ENCODE measurements at places on chromosomes 3 and 15.

GRCh38 chr3:45479621-45480035 is 91.3 kb downstream of the LARS2 start:
- no peak for DNase-seq

GRCh38 chr3:152682477-152682876 is 152.5 kb upstream of the P2RY1 start:
- DNase-seq, result no peak

- DNase-seq, result no peak
These were observed 8.5 kb downstream of the TBC1D2B start for GRCh38 chr15:78069052-78069414.

DNA sequence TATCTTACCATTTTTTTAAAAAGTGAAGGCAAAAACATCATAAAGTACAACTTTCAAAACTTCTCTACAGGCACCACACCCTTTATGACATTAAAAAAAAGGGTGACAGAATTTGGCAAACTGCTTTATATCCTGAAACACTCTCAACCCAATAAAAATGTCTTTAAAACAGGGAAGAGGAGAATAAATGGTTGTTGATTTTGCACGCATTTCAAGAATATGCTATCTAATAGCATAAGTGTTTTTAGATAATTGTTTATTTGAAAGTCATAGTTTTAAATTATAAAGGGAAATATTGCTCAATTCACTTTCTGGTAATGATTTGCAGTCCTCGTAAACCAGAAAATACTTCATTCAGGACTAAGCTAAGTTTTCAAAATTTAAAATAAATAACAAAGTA is 1.7 kb upstream of the PCOLCE2 start:
- no peak for DNase-seq

GRCh38 chr3:155106119-155106518 is 26.0 kb downstream of the MME start:
- no peak for DNase-seq

DNA sequence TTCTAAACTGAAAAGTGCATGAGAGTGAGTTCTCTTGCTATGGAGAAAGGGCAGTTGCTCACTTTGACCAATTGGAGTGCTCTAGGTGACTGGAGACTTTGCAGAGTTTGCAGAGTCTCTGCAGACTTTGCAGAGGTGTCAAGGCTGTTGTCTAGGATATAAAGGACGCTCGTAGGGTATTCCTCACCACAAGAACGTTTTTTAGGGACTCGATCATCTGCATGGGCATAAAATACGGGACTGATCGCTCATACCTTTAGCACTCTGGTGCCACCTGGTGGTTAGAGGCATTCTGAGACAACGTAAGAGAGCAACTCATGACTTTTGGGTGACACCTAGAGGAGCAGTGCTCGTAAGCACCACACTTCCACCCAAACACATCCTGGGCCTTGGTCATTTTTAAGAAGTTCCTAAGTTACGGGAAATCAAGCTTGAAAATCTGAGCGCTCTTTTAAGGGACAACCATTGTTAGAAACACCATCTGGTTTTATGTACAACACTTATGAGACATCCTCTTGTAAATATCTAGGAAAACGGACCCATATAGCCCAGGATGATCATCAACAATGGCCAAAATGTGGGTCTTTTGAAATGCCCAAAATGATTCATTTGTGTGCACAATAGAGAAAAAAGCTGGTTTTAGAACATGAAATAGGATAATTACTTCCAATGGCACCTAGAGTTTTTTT is 51.6 kb upstream of the XCR1 start:
- peak; percentile 91 for DNase-seq

- no peak for DNase-seq
These were observed 5.9 kb downstream of the ZBTB20 start for GRCh38 chr3:115141033-115141757.

DNA sequence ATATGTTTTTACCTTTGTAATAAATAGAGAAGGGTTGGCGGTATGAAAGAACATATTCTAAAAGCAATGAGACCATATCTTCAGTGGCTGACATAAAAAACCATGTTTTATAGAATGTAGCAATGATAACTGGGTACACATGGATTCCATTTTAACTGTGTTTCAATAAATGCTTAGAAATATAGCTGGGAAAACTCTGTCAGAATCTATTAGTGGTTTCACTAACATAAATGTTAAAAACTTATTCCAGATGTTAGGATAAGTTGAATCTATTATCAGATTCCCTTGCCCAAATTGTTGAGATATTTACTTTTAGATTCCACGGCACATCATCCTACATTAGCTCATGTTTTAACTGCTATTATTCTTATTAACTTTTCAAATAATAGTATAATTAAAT is 772.2 kb upstream of the ALCAM start:
- no peak for DNase-seq

DNA sequence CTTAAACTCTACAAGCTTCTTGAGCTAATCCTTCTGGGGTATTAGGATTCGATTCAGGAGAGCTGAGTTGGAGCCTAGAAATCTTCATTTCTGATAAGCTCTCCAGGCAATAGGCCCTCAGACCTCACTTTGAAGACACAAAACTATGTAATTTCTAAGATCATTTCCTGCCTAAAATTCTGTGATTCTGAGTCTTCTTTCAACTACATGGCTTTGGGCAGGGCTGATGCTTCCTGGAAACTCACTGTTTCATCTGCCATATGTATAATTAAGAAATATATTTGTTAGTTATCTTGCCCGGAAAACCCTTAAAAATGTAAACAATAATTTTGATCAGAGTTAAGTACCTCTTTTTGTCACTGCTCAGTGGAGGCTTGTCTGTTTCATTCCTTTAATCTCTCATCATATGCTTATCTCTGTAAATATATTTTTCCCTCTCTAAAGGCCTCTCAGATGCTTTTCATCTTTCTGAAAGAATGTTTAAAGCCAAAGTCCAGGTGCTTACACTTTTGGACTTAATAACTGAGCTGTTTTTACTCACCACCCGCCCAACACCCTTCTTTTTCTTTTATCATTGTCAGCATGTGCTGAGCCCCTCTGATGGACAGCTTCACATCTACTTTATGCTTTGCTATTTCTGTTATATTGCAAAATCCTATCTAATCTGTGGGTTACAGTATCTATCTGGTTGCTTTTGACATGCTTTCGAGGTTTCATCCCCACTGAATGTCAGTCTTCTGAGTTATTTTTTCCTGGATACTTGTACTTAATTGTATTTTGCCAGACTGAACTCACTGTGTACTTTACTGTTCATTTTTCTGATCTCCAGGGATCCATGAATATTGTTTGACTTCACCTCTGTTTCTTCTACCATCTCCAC is 38.2 kb downstream of the FILIP1L start:
- DNase-seq, result no peak

- DNase-seq, result no peak
These were observed 9.8 kb upstream of the PRR23E start for GRCh38 chr3:127182848-127183714.

DNA sequence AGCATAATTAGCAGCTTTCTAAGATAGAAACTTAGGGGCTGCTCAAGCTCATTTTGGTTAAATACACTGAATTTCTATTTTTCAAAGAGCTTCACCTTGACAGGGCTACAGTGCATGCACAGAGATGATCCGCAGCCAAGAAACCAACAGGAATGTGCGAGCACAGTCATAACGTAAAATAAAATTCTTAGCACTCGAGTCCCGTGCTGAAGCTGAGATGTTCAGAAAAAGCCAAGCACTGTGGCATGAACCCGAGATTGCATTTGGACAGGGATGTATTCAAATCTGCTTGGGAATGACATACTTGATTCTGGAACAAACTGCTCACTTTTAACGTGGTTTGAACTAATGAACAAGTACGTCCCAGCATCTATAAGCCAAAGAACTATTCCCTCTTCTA is 340.3 kb downstream of the FOXP1 start:
- DNase-seq, result no peak

GRCh38 chr3:61078048-61078752 is 173.1 kb downstream of the FHIT start:
- no peak for DNase-seq

DNA sequence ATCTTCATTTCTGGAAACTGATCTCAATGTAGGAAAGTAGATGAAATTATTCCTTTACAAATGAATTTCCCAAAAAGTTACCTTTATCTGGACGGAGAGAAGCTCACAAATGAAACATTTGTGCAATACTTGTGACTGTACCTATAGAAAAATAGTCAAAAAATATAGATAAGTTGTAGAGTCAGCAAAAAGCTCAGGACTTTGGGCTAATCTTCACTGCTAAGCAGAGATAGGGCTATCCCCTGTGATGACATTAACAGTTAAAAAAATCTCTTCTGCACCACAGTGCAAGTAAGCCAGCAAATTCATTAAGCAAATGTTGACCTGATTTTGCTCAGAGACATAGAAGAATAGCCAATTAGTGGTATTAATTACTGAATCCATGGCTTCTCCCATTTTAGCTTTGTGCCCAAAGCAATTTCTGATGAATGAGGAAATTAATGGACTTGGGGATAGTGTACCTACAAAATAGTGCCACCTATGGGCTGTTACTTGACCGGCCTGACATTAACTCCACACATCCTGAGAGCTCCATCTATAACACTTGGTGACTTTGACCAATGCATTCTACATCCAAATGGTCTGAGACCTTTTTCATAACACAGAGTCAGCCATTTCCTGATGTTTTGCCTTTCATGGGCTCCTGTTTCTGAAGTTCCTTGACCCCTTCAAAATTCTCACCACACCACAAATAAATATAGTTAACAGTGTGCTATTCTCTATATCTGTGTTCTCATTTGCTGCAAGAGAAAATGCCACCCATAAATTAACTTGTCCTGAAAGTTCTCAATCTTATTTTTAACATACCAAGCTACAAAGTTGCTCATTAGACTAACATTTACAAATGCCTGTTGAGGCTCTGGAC is 105.0 kb downstream of the SSR3 start:
- DNase-seq, result peak; percentile 9

- DNase-seq, result no peak
These were observed 41.7 kb upstream of the C3orf80 start for GRCh38 chr3:160183345-160184076.

- no peak for DNase-seq
These were observed 326.1 kb downstream of the UNC13C start for GRCh38 chr15:54304321-54304720.

GRCh38 chr3:197367081-197367780 is 68.8 kb upstream of the DLG1 start:
- no peak for DNase-seq

GRCh38 chr3:6854184-6854583 is 6.7 kb upstream of the GRM7 start:
- DNase-seq, result no peak

DNA sequence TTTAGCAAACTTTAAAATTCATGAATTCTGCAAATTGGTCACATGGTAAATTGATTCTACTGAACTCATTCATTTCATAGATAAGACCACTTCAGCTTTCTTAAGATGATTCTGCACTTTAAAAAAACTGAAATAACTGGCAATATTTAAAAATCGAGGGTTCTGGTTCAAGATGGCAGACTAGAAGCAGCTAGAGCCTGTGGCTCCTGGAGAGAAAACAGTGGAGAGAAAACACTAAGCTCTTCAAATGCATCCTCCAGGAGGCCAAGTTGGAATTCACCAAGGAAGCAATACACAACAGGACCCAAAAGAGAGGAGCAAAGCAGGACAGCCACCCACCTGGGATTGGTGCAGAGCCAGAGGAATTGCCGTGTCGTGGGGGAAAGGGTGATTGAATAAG is 132.1 kb downstream of the SPATA16 start:
- DNase-seq, result no peak

GRCh38 chr3:156661155-156661554 is 13.2 kb upstream of the TIPARP start:
- DNase-seq, result no peak

- no peak for DNase-seq
These were observed 3.2 kb upstream of the SCG3 start for GRCh38 chr15:51678096-51678495.

- no peak for DNase-seq
These were observed 215.5 kb downstream of the GAP43 start for GRCh38 chr3:115838786-115839185.

- no peak for DNase-seq
These were observed 38.6 kb upstream of the APH1B start for GRCh38 chr15:63238796-63239195.

GRCh38 chr15:94174399-94174802 is 57.0 kb upstream of the MCTP2 start:
- peak; percentile 3 for DNase-seq

- DNase-seq, result no peak
These were observed 102.7 kb downstream of the TBC1D5 start for GRCh38 chr3:17639765-17640164.

Data from CD4-positive, alpha-beta T cell treated with Interleukin-12 subunit alpha and Interleukin-12 subunit beta, for 1 hour (primary cell).